ENCODE measurements at places on chromosomes 12 and 14. TPM values are rescaled to one million over a fixed set of nuclear protein-coding genes. Genes with fewer than 3 reads are reported as not detected.

LTBP2 gene
- total RNA-seq, result 243 TPM

PPFIA2 gene
- 2.1 TPM for total RNA-seq

- no peak for DNase-seq
Measured at GRCh38 chr12:71555191-71555590, 108.5 kb downstream of the ZFC3H1 start.

GRCh38 chr12:75812271-75813018 lies 219.1 kb downstream of the PHLDA1 start:
- peak; percentile 80 for DNase-seq

DNA sequence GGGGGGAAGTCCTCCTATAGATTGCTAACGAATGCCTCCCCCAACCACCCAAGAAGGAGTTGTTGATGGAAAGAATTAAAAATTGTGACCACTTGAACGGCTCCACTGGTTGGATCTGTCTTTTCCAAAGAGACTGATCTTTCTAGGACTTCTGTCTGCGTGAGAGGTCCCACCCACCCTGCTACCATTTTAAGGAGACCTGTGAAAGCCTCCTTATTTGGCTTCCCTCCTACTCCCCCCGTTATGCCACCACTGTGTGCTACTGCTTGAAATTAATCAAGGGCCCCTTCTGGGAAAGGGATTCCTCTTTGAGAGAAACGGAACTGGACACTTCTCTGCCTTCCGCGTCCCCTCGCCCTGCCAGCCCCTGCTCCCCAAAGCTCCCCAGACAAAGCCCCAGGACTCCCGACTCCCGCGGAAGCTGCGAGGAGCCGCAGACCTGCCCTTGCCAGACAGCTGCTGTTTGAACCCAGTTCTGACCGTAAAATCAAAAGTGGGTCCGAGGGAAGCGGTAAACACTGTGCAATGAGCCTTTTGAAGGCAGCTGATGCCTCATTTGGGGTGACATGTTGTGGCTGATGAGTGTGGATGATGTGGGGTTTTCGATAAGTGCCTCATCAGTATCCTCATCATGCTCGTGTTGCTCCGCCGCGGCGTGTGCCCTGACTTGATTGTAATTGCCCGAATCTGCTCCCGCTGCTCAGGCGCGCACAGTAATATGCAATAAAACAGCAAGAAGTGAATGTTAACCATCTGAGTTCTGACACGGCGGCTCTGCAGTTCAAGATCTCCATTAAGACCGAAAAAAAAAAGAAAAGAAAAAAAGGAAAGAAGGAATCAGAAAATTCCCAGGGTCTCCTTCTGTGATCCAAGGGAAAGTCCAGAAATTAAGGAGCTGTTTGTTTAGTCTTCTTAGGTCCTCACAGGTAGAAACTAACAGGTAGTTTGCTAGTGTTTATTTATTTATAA lies 48.2 kb downstream of the MBIP start:
- peak; percentile 32 for DNase-seq

All from fibroblast of lung (primary cell).